ENCODE measurements at places on chromosomes 12 and 14.

DNA sequence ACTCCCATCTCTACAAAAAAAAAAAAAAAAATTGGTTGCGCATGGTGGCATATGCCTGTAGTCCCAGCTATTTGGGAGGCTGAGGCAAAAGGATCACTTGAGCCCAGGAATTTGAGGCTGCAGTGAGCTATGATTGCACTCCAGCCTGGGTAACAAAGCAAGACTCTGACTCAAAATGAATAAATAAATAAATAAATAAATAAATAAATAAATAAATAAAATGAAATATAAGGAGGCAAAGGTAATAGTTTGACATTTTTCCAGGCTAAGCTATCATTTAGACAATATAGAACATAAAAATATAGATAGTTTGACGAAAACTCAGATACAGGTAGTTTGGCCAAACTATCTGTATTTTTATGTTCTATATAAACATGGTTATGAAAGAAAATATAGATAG is 40.5 kb downstream of the ZCRB1 start:
- no peak for DNase-seq

- DNase-seq = no peak
Observed at GRCh38 chr14:104265918-104266630, 127.7 kb downstream of the KIF26A start.

DNA sequence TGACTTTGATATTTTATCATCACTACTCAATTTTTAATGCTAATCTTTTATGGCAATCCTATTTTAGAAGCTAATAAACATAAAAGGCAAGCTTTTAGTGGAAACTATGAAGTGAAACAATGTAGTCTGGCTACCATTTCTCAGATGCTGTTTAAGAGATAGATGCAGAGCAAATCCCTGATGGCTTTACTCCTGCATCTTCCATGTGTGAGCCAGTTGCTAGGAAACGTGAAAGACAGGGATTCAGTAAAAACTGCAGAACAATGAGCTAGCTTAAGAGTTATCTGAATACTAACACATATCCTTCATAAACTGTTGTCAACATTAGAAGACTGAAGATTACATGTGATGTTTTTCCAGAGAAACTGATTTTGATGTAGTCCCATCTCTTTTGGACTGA is 112.6 kb downstream of the SLC2A13 start:
- DNase-seq = no peak

DNA sequence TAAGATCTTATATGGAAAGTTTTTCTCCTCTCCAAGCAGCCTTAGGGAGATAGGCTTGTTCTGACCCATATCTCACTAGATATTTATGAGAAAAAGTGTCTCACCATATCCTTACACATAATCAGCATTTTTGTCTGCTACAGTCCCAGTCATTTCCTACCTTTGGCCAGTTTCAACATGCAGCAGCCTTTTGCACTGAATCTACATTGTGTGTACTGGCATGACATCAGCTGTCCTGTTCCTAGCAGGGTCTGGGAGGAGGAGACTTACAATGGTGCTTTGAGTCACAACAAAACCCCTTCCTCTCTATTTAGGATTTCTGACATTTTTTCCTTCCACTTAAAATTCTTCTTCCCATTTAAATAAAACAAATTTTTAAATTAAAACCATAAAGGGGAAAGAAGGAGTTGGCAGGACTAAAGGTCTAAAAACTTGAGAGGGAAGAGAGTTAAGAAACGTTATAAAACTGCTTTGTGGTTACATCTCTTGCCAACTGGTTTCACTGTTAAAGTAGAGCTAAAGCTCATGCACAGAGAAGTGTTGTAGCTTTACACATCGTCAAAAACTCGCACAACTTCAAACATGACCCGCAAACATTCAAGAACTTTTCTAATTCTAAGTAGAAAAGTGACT is 53.3 kb upstream of the CERS5 start:
- no peak for DNase-seq

DNA sequence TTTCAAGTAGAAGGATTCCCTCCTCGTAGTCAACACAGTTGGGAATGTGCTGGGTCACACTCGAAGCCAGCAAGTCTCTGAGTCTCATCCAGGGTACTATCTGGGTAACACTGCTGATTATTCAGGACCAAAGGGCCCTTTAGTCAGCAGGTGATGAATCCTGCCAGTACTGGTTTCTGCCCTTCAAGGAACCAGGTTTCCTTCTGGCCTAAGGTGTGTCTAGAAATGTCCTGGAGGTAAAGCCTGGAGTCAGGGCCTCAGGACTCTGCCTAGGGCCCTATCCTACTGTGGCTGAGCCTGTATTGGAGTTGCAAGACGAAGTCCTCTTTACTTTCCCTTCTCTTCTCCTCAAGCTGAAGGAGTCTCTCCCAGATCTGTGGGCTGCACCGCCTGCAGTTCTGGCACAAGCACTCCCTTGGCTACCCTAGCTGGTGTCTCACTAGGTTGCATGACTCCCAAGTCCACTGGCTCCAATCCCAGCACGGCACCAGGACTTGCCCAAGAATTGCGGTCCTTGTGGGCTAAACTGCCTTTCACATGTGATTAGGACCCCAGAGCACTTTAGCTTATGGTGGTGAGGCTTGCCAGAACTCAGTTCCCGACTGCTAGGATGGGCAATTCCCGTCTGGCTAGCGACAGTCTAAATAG is 193.7 kb upstream of the PDE3A start:
- no peak for DNase-seq
